ENCODE measurements at places on chromosomes 6 and 20. TPM values are rescaled to one million over a fixed set of nuclear protein-coding genes. Genes with fewer than 3 reads are reported as not detected.
A peak's percentile ranks its signal among the peaks of the same experiment; 100 is the strongest.

DNA sequence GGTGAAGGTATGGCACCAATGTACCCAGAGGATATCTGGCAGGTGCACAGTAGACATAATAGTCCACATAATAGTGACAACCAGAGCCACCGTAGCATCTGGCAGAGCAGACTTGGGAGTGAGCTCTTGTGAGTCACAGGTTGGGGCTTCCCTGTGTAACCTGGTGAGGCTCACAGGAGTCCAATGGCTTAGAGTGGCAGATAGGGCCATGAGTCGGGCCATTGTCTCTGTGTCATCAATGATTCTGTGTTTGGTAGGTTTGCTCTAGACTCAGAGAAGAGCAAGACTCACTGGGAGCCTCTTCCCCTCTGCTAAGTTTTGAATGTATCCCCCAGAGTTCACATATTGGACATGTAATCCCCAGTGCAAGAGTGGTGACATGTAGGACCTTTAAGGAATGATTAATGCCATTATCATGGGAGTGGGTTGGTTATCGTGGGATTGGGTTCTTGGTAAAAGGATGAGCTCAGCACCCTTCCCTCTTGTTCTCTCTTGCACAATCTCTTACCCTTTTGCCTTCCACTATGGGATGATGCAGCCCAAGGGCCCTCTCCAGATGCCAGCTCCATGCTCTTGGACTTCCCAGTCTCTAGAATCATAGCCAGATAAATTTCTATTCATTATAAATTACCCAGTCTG is 22.6 kb upstream of the SIRPA start:
- H3K4me3 ChIP-seq: no peak overlapping the region
- H3K36me3 ChIP-seq: no peaks in the 10 kb centered on the region
- DNase-seq: no peak
- H3K4me1 ChIP-seq: peaks cover 3% of the 10 kb centered on the region

DNA sequence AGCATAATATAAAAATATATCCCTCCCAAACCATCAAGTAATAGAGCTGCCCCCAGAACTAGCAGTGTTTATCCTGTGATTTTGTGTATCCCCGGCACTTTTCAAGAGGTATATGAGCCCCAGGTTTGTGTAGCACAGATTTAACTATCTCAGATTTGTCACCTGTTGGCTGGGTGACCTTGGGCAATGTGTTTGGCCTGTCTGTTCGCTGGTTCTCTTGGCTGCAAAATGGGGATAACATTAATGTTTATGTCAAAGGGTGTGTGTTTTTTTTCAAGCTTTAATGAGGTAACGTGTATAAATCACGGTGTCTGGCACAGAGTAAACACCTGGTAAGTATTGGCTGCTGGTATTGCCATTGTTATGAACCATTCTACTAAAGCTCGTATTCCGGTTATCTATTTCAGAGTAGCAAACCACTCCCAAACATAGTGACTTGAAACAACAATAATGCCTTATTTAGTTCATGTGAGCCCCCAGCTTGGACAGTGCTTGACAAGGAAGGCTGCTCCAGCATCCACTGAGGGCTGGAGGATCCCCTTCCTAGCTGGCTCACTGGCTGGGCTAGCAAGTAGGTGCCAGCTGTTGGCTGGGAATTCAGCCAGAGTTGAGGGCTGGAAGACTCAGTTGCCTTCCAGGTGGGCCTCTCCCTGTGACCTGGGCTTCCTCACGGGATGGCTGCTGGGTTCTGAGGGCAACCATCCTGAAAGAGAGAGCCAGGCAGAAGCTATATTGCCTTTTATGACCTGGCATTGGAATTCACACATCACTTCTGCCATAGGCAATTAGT is 36.2 kb downstream of the PDRG1 start:
- H3K4me3 ChIP-seq: no peak overlapping the region
- H3K27ac ChIP-seq: no peak overlapping the region
- peaks cover 46% of the 10 kb centered on the region for H3K27me3 ChIP-seq
- peaks cover 3% of the 10 kb centered on the region for H3K4me1 ChIP-seq
- DNase-seq: peak; percentile 36
- H3K36me3 ChIP-seq: no peaks in the 10 kb centered on the region

- no peak for DNase-seq
- H3K4me1 ChIP-seq: peaks cover 9% of the 10 kb centered on the region
- no peak overlapping the region for H3K27ac ChIP-seq
- H3K36me3 ChIP-seq: peaks cover 2% of the 10 kb centered on the region
- H3K4me3 ChIP-seq: no peak overlapping the region
Measured at GRCh38 chr6:118589649-118590365, 41.7 kb downstream of the PLN start.

- no peak overlapping the region for H3K27ac ChIP-seq
- no peaks in the 10 kb centered on the region for H3K4me1 ChIP-seq
- no peak for DNase-seq
- no peak overlapping the region for H3K4me3 ChIP-seq
- no peaks in the 10 kb centered on the region for H3K36me3 ChIP-seq
- H3K27me3 ChIP-seq: peaks cover 44% of the 10 kb centered on the region
Measured at GRCh38 chr20:1786486-1786885, 108.7 kb upstream of the SIRPA start.

DNA sequence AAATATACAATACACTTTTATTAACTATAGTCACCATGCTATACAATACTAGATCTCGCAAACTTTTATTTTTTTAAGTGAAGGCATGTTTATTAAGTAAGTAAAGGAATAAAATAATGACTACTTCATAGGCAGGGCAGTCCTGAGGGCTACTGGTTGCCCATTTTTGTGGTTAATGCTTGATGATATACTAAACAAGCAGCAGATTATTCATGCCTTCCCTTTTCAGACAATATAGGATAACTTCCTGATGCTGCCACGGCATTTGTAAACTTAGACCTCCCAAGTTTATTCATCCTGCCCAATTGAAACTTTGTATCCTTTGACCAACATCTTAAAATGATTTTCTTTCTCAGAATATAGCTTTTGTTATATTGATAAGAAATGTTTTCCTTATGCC is 24.7 kb upstream of the HIVEP1 start:
- H3K36me3 ChIP-seq: no peaks in the 10 kb centered on the region
- no peaks in the 10 kb centered on the region for H3K27me3 ChIP-seq
- no peak overlapping the region for H3K4me3 ChIP-seq
- DNase-seq: no peak

DNA sequence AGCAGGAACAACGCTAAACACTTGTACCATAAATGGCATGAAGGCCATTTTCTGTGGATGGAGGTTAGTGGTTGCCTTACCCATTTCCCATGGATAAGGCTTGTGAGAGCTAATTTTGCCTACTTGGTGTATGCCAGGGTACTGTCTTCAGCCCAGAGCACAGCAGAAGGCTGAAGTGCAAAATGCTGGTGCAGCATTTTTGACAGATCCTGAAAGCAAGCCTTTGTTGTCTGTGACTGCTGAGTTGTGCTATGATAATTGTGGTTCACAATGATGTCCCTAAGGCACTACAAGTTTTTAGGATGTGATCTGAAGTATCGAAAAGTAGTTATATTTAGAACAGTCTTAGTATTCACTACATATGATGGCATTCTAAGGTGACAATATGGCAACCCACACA is 14.7 kb upstream of the HMGN3 start:
- no peak overlapping the region for H3K4me3 ChIP-seq
- H3K4me1 ChIP-seq: no peaks in the 10 kb centered on the region
- no peaks in the 10 kb centered on the region for H3K27me3 ChIP-seq
- no peak overlapping the region for H3K27ac ChIP-seq
- H3K36me3 ChIP-seq: peaks cover 5% of the 10 kb centered on the region

- DNase-seq: no peak
- H3K27me3 ChIP-seq: peaks cover 7% of the 10 kb centered on the region
- H3K4me3 ChIP-seq: no peak overlapping the region
- H3K4me1 ChIP-seq: no peaks in the 10 kb centered on the region
- H3K27ac ChIP-seq: no peak overlapping the region
Measured at GRCh38 chr6:105474234-105474633, 71.4 kb upstream of the PREP start.

- no peaks in the 10 kb centered on the region for H3K36me3 ChIP-seq
- H3K27me3 ChIP-seq: peaks cover 15% of the 10 kb centered on the region
- no peak overlapping the region for H3K27ac ChIP-seq
- no peaks in the 10 kb centered on the region for H3K4me1 ChIP-seq
- peak; percentile 35 for DNase-seq
Measured at GRCh38 chr20:59735486-59735885, 131.1 kb downstream of the PHACTR3 start.

DNA sequence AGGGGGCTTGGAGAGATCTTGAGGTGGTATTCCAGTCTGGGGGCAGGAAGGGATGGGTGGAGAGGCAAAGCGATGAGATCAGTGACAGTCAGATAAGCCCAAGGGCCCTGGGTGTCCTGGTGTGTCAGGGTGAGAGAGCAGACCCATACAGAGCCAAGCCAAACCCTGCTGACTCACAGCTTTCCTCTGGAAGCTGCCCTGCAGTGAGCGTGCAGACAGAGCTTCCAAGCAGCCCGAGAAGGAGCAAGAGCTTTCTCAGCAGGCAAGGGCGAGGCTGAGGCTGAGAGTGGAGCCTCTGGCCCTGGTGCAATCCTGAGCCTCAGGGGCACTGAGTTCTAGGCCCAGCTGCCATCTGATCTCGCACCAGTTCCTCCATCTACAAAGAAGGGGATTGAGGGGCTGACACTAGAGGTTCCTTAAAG is 91.1 kb upstream of the HIVEP1 start:
- DNase-seq: no peak
- no peaks in the 10 kb centered on the region for H3K36me3 ChIP-seq
- no peak overlapping the region for H3K4me3 ChIP-seq
- H3K4me1 ChIP-seq: peaks cover 47% of the 10 kb centered on the region

GRCh38 chr20:61778495-61778863 is 287.2 kb downstream of the TAF4 start:
- H3K4me1 ChIP-seq: no peaks in the 10 kb centered on the region
- no peak overlapping the region for H3K4me3 ChIP-seq
- peaks cover 3% of the 10 kb centered on the region for H3K27me3 ChIP-seq
- peak; percentile 59 for DNase-seq
- no peak overlapping the region for H3K27ac ChIP-seq

DNA sequence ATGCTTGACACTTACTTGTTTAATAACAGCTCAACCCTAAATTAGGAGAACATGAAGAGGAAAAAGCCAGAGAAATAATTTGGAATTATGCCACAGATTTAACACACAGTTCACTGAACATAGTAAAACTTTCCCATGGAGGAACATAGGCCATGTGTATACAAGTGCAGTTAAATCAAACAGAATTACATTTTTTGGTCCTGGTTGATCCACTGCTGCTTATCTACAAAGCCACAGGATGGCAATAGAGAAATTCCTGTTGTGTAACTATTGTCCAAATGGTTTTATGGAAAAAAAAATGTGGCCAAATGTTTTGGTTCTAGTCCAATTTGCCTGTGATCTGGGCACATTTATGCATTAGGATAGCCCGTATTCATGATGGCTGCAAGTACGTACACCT is 136.8 kb downstream of the ALDH8A1 start:
- H3K4me1 ChIP-seq: peaks cover 30% of the 10 kb centered on the region
- no peak overlapping the region for H3K4me3 ChIP-seq
- H3K27me3 ChIP-seq: no peaks in the 10 kb centered on the region
- H3K27ac ChIP-seq: no peak overlapping the region

DNA sequence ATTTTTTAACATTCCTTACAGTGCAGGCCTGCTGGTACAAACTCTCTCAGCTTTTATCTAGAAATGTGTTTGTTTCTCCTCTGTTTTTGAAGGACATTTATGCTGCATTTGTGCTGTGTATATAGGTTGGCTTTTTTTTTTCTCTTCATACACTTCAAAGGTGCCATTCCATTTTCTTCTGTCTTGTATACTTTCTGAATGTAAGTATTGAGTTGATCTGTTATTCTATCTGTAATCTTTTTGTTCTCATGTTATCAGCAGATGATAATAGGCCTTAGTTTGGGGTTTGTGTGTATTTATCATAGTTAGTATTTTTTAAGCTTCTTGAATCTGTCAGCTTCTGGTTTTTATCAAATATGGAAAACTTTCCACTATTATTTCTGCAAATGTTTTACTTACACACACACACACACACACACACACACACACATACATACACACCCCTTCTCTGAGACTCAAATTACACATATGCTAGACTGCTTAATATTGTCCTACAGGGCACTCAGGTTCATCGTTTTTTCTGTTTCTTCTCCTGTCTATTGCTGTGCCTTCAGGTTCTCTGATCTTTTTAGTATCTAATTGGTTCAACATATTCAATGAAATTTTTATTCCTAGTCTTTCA is 74.6 kb downstream of the RPP40 start:
- H3K4me3 ChIP-seq: no peak overlapping the region
- no peak for DNase-seq
- no peaks in the 10 kb centered on the region for H3K36me3 ChIP-seq
- H3K27me3 ChIP-seq: no peaks in the 10 kb centered on the region

DNA sequence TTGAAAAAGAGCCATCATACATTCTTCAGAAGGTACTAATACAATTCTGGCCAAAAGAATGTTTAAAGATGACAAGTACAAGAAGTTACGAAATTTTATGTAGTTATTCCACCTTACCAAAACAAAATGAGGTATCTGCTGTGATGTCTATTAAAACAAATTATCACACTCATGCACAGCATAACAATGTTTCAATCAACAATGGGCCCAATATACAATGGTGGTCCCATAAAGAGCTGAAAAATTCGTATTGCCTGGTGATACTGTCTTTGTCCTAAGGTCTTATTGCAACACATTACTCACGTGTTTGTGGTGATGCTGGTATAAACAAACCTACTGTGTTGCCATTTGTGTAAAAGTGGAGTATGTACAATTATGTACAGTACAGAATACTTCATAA is 3.6 kb upstream of the NUP153 start:
- no peaks in the 10 kb centered on the region for H3K27me3 ChIP-seq
- peaks cover 26% of the 10 kb centered on the region for H3K4me1 ChIP-seq
- no peak for DNase-seq
- H3K4me3 ChIP-seq: no peak overlapping the region

DNA sequence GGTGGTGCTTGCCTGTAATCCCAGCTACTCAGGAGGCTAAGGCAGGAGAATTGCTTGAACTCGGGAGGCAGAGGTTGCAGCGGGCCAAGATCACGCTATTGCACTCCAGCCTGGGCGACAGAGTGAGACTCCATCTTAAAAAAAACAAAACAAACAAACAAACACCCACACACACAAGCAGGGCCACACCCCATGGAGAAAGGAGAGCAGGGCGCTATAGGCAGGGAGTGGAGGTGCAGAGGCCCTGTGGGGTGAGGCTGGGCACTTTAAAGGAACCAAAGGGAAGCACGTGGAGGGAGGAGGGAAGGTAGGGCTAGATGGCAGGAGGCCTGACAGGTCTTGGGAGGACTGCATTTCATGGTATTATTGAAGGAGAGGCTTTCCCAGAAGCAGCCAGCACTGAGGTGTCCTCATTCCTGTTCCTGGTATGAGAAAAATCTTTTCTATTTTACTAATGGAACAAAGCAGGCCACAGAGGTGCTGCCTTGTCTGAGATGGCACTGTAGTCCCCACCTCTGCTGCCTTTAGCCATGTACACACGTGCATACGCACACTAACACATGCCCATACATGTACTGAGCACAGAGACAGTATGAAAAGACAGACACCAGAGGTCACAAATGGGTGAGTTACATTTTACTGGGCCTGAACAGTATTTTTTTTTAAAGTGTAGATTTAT is 44.0 kb downstream of the BCAS4 start:
- H3K4me1 ChIP-seq: peaks cover 17% of the 10 kb centered on the region
- DNase-seq: no peak
- H3K36me3 ChIP-seq: no peaks in the 10 kb centered on the region
- H3K27me3 ChIP-seq: no peaks in the 10 kb centered on the region

Gene SGK2
- 0.45 TPM for total RNA-seq

Gene VWA7
- 0.15 TPM for total RNA-seq

Gene RNF144B
- 11.2 TPM for total RNA-seq

Gene MYCT1
- total RNA-seq: not detected

Gene MRAP2
- 19.5 TPM for total RNA-seq

Gene PRPH2
- total RNA-seq: not detected

Gene TRIM31
- not detected for total RNA-seq

Gene ECT2L
- not detected for total RNA-seq

Gene CLVS2
- total RNA-seq: not detected

Gene ABHD16B
- not detected for total RNA-seq

Gene TEAD3
- 56.8 TPM for total RNA-seq
